ENCODE measurements at places on chromosomes 5 and 9. TPM values are rescaled to one million over a fixed set of nuclear protein-coding genes. Genes with fewer than 3 reads are reported as not detected.

GRCh38 chr5:150766251-150766650, 7.4 kb upstream of the DCTN4 start:
- no peaks in the 10 kb centered on the region for H3K27me3 ChIP-seq
- H3K4me3 ChIP-seq, result no peak overlapping the region
- H3K4me1 ChIP-seq, result no peaks in the 10 kb centered on the region
- DNase-seq, result no peak
- no peaks in the 10 kb centered on the region for H3K36me3 ChIP-seq

DNA sequence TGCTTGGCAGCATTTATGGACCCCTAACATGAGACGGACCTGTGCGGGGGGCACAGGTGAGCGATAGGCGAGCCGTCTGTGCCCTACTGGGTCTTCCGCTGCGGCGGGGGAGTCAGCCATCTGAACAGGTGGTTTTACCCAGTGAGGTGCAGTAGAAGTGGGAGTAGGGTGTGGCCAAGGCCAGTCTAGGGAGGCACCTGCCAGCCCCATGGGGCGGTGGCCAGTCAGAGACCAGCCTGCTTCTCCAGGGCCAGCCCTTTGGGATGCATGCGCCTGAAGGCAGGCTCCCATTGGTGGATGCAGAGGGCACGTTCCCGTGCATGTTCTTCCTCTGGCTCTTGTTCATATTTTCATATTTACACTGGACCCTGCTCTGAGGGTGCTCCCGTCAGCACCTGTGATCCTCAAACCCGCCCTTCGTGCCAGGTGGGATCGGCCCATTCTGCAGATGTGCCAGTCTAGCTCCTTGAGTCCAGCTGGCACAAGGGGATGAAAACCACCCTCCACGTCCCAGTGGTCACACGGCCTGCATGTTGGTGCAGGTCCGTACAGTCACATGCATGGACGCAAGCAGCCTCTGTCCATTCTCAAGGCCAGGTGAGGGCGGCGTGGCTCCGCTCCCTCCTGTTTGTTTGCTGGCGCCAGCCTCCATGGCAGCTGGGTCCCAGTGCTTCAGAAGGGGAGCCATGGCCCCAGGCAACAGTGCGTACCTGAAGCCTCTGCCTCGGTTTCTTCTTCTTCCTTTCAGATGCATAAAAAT, 9.0 kb downstream of the COL5A1 start:
- no peak overlapping the region for H3K4me3 ChIP-seq
- no peak for DNase-seq
- H3K4me1 ChIP-seq, result no peaks in the 10 kb centered on the region
- no peaks in the 10 kb centered on the region for H3K27me3 ChIP-seq

- H3K4me3 ChIP-seq, result no peak overlapping the region
- H3K4me1 ChIP-seq, result no peaks in the 10 kb centered on the region
- DNase-seq, result no peak
- H3K27ac ChIP-seq, result no peak overlapping the region
- H3K36me3 ChIP-seq, result no peaks in the 10 kb centered on the region
Observed at GRCh38 chr5:169114466-169115065, 186.4 kb downstream of the SLIT3 start.

- no peaks in the 10 kb centered on the region for H3K36me3 ChIP-seq
- no peaks in the 10 kb centered on the region for H3K27me3 ChIP-seq
- no peak for DNase-seq
- H3K27ac ChIP-seq, result no peak overlapping the region
Observed at GRCh38 chr5:29017501-29017900, 1979.1 kb upstream of the CDH9 start.

- H3K4me3 ChIP-seq, result no peak overlapping the region
- no peak overlapping the region for H3K27ac ChIP-seq
- peaks cover 26% of the 10 kb centered on the region for H3K4me1 ChIP-seq
- peaks cover 66% of the 10 kb centered on the region for H3K27me3 ChIP-seq
Observed at GRCh38 chr5:138651767-138652117, 76.5 kb upstream of the HSPA9 start.

DNA sequence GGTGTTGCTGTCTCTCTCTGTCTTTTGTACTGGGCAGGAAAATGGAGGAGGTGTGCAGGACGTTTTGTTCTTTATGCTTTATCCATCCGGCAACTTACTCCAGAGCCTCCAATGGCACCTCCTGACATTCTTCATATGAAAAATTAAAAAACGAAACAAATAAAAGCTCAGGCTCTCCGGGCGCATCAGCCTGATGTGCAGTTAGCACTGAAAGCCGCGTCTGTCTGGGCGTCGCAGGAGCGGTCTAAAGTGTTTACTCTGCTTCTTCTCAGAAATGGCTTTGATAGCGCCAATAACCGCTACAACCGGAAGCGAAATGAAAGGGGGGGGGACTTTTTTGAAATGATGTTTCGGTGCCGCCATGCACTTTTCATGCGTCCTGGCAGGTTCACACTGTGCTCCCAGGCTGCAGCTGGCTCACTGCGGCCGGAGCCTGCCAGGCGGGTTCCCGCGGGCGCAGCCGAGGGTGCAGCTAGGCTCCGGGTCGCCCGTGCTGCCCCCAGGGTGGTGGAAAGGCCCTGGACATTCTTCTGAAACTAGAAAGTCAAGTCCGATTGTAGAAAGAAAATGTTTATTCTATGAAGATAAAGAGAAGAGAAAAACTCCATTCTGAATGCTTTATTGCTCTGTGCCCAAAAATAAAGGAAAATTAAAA, 407.7 kb upstream of the IRX1 start:
- no peaks in the 10 kb centered on the region for H3K4me1 ChIP-seq
- H3K27ac ChIP-seq, result no peak overlapping the region
- H3K27me3 ChIP-seq, result no peaks in the 10 kb centered on the region

DNA sequence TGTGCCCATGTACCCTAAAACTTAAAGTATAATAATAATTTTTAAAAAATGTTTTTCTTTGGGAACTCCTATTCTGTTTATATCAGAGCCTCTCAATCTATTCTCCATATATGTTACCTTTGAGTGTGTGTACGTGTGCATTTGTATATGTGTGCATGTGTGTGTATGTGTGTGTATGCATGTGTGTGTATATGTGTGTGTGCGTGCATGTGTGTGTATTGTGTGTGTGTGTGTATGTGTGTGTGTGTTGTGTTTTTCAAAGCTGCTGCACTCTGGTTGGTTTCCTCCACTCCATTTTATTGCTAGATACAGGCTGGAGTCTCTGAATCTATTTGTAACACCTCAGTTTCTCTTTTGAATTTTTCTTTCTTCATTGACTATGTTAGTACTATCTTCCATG, 20.0 kb downstream of the SURF6 start:
- H3K27ac ChIP-seq, result no peak overlapping the region
- no peak overlapping the region for H3K4me3 ChIP-seq
- no peak for DNase-seq
- H3K36me3 ChIP-seq, result no peaks in the 10 kb centered on the region
- no peaks in the 10 kb centered on the region for H3K27me3 ChIP-seq

Gene ENHO
- 0.47 TPM for polyA plus RNA-seq
